ENCODE measurements at places on chromosomes 3 and 15.
A peak's percentile ranks its signal among the peaks of the same experiment; 100 is the strongest.

- DNase-seq: no peak
Observed at GRCh38 chr3:177065285-177066033, 131.8 kb downstream of the TBL1XR1 start.

DNA sequence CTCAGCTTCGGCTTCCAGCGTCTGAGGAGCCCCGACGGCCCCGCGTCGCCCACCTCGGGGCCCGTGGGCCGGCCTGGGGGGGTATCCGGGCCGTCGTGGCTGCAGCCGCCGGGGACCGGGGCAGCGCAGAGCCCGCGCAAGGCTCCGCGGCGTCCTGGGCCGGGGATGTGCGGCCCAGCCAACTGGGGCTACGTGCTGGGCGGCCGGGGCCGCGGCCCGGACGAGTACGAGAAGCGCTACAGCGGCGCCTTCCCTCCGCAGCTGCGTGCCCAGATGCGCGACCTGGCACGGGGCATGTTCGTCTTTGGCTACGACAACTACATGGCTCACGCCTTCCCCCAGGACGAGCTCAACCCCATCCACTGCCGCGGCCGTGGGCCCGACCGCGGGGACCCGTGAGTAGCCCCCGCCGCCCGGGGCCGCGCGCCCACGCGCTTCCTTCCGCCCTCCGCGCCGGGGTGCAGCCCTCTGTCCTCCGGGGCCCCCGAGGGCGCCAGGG, 462 bp downstream of the EDEM1 start:
- peak; percentile 62 for DNase-seq

- peak; percentile 46 for DNase-seq
Observed at GRCh38 chr15:36050899-36051298, 504.9 kb upstream of the DPH6 start.

GRCh38 chr3:105195260-105195659, 171.4 kb upstream of the ALCAM start:
- DNase-seq: no peak

DNA sequence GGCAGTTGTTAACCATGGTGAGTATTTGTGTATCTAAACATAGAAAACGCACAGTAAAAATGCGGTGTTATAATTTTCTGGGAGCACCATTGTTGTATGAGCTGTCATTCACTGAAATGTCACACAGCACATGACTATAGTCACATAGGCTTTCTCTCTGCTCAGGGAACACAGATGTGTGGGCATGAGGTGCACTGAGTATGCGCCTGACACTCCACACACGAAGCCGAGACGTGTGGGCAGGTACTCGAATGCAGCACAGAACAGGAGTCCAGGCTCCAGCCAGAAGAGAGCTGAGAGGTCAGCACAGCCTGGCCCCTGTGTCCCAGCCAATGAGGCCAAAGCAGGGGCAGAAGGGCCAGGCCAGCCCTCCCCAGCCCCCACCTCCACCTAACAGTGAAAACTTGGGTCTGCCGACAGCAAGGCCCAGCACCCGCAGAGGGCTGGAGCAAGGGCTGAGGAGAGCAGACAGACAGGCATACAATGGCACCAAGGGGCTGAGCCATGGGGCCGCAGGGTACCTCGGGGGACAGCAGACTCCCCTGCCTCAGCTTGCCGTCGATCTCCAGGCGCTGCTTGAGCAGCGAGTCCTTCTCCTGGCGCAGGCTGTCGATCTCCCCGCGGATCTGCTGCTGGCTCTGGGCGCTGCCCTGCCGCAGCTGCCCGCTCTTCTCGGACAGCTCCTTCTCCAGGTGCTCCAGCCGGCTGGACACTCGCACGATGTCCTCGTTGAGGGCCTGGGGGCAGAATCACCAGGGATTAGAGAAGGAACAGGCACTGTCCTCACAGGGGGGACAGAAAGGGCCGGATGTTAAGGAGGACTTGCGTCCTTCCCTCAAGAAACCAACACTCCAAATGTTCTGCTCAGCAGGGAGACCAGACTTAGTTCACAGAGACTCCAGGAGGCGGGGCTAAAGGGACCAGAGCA, 24.0 kb downstream of the KIF7 start:
- peak; percentile 22 for DNase-seq

- no peak for DNase-seq
Observed at GRCh38 chr15:53559364-53560277, 199.8 kb downstream of the WDR72 start.

- DNase-seq: peak; percentile 56
Observed at GRCh38 chr3:81339040-81339845, 422.2 kb downstream of the GBE1 start.

DNA sequence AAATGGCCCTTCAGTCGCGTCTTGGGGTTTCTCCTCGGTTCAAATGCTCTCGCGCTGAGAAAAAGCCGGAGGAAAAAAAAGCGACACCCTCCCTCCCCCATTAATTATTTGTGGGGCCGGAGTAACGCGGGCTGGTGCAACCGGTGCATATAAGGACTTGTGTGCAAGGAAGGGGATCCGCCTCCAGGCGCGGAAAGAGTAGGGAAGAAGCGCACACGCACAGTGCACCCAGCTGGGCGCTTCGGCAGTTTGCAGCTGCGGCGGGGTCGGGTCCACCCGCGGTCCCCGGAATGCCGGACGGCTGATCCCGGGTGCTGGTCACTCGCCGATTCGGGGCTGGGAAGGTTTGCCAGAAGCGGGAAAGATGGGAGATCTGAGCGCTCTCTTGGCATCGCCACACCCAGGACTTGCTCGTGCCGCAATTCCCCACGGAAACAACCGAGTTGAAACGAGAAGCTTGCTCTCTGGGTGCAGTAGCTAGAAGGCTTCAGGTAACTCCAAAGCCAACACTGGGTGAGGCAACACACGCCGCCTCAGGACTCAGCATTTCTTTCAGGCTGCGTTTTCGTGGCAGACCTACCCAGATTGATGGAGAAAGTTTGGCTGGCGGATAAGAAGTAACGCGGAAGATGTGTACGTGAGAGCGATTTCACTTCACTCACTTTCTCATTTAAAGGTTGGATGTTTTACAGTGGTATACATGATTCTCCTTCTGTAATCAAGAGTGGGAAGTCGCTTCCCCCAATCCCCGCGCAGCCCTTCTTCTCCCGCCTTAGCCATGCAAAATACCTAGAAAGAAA, 720 bp upstream of the TNIK start:
- no peak for DNase-seq

GRCh38 chr3:194443901-194444300, 42.9 kb downstream of the ATP13A3 start:
- no peak for DNase-seq

GRCh38 chr3:193673845-193674244, 80.8 kb downstream of the OPA1 start:
- DNase-seq: no peak

- DNase-seq: no peak
Observed at GRCh38 chr15:100661156-100661555, 58.8 kb downstream of the ASB7 start.

- DNase-seq: no peak
Observed at GRCh38 chr3:8246070-8246469, 255.6 kb upstream of the LMCD1 start.

DNA sequence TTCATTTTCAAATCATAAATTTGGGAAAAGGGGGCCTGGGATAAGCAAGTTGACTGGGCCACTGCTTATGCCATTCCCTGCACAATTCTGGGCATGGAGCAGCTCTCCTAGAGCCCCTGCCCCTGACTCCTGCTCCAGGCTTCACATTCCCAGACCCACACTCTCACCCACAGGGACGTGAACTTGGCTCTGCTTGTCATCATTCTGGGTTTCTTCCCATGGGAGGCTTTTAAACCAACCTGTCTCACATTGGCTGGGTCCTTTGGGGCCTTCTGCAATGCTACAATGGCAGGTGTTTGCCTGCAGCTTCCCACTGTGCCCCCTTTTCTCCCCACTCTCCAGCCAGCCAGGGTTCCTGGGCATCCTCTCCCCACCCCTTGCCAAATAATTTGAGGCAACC, 49.1 kb downstream of the CYP19A1 start:
- DNase-seq: no peak

GRCh38 chr3:81965696-81966095, 204.3 kb upstream of the GBE1 start:
- DNase-seq: peak; percentile 61

- DNase-seq: no peak
Observed at GRCh38 chr3:42511736-42512135, 9.3 kb downstream of the VIPR1 start.

GRCh38 chr3:141019244-141019643, 31.9 kb upstream of the SPSB4 start:
- no peak for DNase-seq

DNA sequence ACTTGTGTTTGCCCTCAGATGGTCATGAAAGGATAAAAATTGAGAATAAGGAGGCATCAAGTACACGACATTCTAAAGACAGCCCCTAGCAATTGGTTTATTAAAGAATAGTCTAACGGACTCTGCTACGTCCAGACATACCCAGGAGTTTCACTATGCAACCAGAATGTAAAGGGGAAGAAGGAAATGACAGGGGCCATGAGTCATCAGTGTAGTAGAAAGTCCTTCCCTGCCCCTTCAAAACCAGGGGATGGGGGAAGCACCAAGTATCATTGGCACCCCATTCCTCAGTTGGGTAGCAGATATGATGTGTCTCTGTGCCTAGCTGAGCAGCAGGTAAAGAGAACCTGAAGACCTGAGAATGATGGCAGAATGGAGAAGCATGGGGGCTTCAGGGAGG, 367.4 kb downstream of the IL20RB start:
- no peak for DNase-seq

- peak; percentile 95 for DNase-seq
Observed at GRCh38 chr15:42495361-42496212, at the start of gene SNAP23. Gene SNAP23, plus strand, starts transcription at chr15:42495634. Its CDS starts 16,213 bp downstream, at chr15:42511847.

GRCh38 chr15:22811640-22812039, 25.2 kb downstream of the NIPA1 start:
- peak; percentile 72 for DNase-seq

DNA sequence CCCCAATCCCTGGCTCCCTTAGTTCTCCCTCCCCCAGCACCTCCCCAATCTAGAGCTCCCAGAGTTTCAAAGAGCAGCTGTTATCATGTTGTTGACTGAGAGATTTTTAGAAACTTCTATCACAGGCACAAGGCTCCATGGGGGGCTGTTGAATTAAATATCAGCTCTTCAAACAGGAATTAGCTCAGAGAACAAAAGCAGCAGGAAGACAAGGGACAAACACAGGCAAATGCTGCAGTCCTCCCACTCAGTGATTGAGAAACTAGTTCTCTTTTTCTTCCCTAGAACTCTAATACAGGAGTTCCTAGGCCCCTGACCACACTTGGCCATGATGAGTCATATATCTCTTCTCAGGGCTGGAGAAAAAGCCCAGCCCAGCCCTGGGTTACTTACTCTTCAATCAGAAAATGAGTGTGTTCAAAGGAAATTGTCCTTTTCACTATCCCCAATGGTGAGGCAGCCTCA, 262.1 kb downstream of the IGSF11 start:
- peak; percentile 47 for DNase-seq

DNA sequence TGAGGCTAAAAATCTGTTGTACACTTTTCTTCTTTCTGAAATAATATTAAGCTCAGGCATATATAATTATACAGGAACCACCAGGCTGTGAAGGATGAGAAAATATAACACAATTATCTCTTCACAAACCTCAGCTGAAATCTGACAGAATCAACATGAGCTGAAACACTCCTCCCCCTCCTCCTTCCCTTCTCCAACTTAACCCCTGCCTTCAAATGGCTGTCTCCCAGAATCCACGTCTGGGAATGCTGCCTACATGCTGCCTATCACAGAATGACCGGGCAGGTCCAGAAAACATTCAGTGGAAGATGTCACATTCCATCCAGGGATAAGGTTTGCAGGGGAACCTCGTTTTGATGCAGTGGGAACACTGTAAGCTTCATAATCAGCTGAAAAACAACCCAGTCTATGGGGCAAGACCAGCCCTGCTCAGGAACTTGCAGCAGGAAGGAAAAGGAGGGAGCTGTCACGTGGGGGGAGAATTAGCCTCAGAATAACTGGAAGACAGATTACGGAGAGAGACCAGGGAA, 44.0 kb upstream of the SEMA6D start:
- DNase-seq: peak; percentile 18

GRCh38 chr3:170705131-170705530, 119.3 kb upstream of the SLC7A14 start:
- DNase-seq: no peak
